ENCODE measurements at places on chromosomes 7 and 10.
A peak's percentile ranks its signal among the peaks of the same experiment; 100 is the strongest.

DNA sequence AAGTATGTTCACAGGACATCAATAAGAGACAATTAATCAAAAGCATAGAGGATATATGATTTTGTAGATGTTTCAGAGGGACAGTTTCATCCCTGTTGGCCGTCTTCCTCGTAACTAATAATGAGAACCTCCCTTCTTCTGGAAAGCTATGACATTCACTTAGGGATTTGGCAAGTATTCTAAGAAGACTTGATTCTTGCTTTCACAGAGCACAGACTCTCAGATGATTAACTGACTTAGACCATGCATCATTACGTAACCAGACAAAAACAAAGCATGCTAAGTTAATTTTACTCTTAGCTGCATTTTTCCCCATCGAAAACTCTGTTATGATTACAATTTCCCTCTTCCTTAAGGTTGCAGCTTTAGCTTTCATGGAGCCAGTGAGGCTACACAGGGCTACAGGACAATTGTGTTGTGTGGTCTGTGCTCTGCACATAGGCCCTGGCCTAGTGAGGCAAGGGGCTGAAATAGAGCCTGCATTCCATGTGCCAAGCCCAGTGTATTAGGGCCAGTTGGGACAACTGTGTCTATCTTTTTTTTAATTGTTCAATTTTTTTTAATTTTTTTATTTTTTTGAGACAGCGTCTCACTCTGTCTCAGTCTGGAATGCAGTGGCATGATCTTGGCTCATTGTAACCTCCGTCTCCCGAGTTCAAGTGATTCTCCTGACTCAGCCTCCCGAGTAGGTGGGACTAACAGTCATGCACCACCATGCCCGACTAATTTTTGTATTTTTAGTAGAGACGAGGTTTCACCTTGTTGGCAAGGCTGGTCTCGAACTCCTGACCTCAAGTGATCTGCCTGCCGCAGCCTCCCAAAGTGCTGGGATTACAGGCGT lies 105.3 kb downstream of the PLXDC2 start:
- DNase-seq, result no peak

DNA sequence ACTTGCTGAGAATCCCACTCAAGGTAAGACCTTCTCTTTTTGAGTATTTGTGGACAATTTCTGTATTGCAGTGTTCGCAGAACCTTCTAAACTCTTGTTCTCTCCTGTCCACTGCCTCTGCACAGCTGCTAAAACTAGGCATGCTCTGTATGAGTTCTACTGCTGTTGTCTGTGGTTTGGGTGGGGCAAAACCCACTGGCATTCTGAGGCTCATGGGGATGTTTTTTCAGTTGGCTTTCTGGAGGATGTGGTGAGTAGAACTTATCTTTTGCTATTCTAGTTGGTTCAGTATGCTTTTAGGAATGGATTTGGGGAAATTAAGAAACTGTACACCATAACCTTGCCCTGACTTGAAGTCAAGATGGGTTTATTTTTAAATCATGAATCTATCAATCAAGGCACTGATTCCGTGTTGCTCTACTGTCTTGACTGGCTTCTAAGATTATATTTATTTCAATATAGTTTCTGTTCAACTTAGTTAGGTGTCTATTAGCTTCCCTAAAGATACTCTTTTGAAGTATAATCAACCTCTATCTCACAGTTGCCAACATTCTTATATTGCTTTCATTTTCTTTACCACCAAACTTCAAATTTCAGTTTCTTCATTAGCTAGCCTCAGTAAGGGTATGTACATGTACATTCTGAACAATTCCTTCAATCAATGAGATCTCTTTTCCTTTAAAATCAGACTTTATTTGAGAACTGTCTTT lies 25.0 kb upstream of the C1GALT1 start:
- no peak for DNase-seq

GRCh38 chr7:118080947-118081346 lies 103.0 kb upstream of the LSM8 start:
- DNase-seq, result no peak

DNA sequence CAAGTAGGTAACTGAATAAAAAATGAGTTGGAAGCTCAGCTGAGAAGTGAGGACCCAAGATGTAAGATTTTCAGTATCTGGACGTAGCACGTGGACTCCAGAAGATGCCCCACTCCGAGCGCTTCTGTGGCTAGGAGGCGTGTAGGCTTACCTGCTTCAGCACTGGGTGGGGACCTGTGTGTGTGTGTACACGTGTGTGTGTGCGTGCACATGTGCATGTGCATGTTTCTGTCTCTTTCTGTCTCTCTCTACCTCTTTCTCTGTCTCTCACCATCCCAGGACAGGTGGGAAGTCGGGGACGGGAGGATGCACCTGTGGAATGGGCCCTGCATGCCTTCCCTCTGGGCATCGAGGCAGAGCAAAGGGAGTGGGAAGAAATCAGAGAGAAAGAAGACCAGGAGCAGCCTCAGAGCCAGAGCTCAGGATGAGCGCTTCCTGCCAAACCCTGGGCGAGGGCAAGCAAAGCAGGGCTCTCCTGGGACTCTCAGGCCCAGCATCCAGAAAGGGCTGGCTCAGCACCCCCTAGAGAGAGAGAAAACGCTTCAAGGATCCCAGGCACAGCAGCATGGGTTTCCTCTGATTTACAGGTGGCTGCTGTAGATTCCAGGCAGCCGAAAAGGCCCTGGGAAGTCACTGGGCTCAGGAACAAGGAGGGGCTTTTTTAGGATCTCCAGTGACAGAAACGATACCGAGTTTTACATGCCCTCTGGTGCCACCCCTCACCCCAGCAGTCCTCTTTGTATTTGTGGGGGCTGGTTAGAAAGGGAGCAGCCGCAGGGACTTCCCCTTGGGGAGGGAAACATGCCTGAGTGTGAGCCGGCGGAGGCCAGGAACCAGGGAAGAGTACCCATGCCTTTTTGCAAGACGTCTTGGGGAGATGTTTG lies 28.5 kb downstream of the CXCL12 start:
- no peak for DNase-seq

- no peak for DNase-seq
These were observed 37.0 kb downstream of the FAM171A1 start for GRCh38 chr10:15333909-15334649.

DNA sequence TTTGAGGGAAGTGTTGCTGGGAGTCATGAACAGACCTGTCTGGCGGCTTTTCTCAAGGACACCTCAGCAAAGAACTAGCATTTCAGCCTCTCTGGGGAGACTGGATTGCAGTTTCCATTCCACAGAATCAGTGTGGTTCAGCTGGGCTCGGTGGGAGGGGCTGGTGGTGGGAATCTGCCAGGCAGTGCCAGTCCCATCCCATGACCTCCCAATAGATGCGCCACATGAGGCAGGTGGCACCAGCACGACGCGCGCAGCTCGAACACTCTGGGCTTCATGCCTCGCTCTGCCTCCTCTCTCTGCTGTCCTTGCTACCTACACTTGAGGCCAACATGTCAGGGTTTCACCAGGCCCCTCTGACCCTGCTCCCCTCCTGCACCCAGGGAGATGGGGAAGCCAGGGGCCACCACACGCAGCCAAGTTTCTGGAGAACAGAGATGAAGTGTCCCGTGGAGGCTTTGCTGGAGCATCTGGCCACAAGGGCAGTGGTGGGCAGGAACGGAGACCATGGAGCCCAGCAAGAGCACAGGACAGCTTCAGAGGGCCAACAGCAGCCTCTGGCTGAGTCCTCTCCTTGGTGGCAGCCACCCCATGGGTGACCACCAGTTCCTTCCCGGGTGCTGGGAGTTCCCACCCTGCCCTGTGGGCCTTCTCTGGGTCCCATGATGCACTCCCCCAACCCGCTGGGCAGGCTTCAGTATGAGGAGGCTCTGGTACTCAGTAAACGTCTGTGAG lies 2.3 kb downstream of the NACAD start:
- DNase-seq, result no peak

GRCh38 chr7:82810558-82811259 lies 352.0 kb downstream of the PCLO start:
- peak; percentile 44 for DNase-seq

DNA sequence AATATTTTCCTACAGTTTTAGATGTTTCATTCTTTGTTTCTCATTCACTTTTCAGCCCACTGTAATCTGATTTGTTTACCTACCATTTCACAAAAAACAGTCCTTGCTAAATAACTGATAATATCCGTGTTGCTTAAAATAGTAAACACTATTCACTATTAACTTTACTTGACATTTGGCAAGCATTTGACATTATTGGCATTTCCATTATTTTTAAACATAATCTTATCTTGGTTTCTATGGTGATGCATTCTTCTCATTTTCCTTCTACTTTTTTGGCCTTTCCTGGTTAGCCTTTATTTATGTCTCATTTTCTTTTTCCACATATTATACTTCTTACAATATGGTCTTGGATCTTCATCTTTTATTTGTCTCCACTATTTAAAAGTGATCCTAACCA lies 715.3 kb downstream of the DNAJB9 start:
- no peak for DNase-seq

DNA sequence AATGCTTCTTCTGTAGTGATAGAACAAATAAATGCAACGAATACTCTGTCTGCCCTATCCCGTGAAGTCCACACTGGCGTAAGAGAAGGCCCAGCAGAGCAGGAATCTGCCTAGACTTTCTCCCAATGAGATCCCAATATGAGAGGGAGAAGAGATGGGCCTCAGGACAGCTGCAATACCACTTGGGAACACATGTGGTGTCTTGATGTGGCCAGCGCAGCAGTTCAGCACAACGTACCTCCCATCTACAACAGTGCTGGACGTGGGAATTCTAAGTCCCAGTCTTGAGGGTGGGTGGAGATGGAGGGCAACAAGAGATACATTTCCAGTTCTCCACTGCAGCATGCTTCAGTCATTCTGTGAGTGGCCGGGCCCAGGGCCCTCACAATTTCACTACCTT lies 45.8 kb downstream of the FIGNL1 start:
- DNase-seq, result no peak

All from NCI-H1105 (cell line).